Motor neuron (in vitro differentiated cells): ENCODE measurements at places on chromosomes 1 and 21.
A peak's percentile ranks its signal among the peaks of the same experiment; 100 is the strongest.

GRCh38 chr1:206477110-206477509 is 6.8 kb downstream of the IKBKE start:
- no peak for ATAC-seq

DNA sequence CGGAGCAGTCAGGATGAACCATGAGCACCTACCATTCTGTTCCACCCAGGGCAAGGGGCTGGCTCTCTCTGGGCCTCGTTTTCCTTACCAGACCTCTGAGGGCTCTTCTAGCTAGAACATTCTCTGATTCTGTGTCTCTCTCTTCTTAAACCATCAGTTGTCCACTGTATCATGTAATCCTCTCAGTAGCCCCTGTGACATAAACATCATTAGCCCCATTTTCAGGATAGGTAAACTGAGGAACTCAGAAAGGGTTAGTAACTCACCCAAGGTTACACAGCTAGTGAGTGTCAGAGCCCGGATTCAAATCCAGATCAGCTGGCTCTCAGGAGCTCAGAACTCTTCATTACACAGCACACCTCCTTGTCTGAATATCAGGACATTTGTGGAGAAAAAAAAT is 22.8 kb downstream of the IGSF21 start:
- ATAC-seq: no peak

GRCh38 chr21:29074007-29074376 is 544 bp upstream of the CCT8 start:
- ATAC-seq: peak; percentile 58

DNA sequence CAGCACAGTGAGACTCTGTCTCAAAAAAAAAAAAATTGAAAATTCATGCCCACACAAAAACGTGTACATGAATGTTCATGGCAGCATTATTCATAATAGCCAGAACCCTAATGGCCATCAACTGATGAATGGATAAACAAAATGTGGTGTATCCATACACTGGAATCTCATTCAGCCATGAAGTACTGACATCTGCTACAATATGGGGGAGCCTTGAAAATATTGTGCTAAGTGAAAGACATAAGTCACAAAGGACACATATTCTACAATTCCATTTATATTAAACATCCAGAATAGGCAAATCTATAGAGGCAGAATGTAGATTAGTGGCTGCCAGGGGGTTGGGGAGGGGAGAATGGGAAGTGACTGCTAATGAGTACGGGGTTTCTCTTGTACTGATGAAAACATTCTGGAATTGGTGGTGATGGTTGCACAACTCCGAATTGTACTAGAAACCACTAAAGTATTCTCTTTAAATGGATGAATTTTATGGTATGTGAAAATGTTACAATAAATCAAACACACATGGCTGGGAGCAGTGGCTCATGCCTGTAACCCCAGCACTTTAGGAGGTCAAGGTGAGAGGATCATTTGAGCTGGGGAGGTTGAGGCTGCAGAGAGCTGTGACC is 33.0 kb upstream of the KCNN3 start:
- no peak for ATAC-seq

- ATAC-seq: no peak
Observed at GRCh38 chr1:63325279-63325985, 3.1 kb downstream of the FOXD3 start.

GRCh38 chr1:6367381-6368012 is 26.1 kb downstream of the ACOT7 start:
- peak; percentile 45 for ATAC-seq

DNA sequence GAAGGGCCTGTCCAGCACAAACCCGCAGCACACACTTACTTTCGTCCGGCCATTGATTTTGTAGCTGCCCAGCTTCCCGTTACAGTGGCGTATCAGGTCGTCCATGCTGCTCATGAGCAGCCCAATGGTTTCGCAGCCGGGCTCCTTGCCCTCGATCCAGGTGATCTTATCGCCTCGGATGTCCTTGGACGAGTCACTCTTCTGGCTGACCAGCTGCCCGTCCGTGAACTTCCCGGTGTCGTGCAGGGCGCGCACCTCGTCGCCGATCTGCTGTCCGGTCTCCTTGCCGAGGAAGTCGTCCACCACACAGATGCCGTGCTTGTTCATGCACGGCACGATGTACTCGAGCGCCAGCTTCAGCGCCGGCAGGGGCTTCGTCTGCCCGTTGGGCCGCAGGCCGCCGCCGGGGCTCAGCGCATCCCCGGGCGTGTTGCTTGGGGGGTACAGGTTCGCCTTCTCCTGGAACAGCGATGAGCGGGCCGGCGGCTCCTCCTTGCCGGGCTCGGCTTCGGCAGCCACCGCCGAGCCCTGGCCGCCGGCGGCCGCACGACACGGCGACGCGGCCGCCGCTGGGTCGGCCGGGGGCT is 1.0 kb downstream of the EGLN1 start:
- peak; percentile 3 for ATAC-seq

DNA sequence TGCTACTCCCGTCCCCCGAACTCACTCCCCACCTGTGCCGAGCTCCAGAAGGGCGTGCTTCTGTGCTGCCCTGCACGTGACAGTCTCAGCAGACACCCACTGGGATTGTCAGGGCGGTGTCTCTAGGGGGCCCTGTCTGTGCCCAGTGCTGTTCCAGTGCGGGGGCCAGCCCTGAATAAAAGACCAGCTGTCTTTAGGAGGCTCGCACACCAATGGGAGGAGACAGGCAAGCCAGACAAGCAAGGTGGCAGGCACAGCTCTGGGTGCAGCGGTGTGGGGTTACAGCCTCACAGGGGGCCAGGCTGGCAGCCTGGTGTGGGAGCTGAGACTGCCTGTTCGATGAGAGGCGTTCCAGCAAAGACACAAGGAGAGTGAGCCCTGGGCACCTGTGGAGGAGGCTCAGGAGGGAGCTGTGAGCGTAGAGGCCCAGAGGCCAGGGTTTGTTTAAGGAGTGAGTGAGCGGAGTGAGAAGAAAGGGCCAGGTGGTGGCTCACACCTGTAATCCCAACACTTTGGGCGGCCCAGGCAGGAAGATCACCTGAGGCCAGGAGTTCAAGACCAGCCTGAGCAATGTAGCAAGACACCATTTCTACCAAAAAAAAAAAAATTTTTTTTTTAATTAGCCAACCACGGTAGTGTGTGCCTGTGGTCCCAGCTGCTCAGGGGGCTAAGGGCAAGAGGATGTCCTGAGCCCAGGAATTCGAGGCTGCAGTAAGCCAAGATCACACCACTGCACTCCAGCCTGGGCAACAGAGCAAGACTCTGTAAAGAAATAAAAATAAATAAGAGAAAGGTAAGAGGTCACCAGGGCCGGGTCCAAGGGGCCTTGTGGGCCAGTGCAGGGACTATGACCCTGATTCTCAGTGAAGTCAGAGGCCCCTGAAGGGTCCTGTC is 48.2 kb upstream of the ARHGEF16 start:
- ATAC-seq: peak; percentile 38

DNA sequence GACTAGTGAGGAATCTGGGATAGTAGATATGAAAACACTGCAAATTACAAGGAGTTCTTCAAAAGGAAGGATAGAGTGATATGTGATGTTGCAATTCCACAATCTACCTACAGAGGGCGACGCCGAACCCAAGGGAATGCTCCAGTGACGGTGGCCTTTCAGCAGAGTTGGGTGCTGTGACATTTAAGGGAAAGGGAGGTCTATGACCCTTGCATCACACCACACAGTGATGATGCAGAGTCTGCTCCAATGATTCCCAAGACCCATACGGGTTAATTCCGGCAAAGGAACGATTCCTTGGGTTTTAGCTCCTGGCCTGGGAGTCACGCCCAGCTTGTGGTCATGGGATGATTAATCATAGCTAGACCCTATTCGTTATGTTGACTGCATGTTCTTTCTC is 123.0 kb upstream of the IGSF21 start:
- ATAC-seq: peak; percentile 30

- ATAC-seq: no peak
Observed at GRCh38 chr1:194723067-194723466, 1536.7 kb upstream of the B3GALT2 start.

GRCh38 chr21:29080454-29080941 is 7.0 kb upstream of the CCT8 start:
- ATAC-seq: no peak

- ATAC-seq: no peak
Observed at GRCh38 chr1:183876309-183876708, 71.4 kb downstream of the RGL1 start.

DNA sequence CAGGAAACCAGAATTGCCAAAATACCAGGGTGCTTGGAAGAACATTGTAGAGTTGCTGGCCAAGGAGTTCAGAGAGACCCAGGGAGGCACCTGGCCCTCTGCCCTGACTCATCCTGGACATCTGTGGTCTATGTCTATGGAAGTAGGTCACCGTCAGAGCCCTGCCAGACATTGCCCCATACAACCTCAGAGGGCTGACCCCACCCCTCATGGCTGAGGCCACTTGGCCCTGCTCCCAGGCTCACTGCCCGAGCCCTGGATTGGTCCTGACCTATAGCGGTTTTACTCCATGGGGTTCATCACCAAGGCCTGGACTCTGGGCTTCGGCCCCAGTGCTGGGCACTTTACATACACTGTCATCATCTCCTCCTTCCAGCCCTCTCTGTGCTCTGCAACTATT is 233.1 kb downstream of the PTPRU start:
- no peak for ATAC-seq

GRCh38 chr1:165344198-165344597 is 12.3 kb downstream of the LMX1A start:
- no peak for ATAC-seq

DNA sequence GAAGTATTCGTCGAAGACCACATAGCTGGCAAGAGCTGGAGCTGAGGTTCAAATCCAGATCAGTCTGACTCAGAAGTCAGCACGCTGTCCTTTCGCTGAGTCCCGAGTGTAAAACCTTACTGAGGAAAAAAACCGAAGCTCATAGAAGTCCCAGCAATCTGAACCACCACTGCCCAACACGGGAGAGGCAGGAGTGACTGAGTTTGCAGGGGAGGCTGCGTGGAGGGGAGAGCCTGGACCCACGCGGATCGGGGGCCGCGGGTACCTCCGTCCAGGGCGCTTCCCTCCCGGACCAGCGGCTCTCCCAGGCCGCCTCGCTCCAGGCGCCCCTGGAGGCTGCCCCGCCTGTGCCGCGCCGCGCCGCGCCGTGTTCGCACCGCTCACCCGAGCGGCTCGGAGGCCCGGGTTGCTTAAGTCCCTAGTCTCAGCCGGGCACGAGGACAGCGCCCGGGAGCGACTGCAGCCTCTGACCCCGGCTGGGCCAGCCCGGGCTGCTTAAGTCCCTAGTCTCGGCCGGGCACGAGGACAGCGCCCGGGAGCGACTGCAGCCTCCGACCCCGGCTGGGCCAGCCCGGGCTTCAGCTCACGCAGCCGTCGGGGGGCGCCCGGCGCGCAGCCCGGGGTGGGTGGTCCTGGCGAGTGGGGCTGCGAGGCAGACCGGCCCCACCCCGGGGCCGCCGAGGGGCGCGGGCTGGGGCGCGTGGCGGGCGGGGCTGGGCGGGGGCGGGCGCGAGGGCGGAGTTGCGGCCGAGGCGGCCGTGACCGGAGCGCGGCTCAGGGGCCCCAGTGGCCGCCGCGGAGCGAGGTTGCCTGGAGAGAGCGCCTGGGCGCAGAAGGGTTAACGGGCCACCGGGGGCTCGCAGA is at the start of gene ADAMTSL4:
Gene ADAMTSL4, plus strand, starts transcription at position 777 of the 864 bp plus-strand sequence. CDS start 2,881 bp downstream, outside the sequence.
- ATAC-seq: peak; percentile 83

GRCh38 chr1:244413736-244414135 is 38.0 kb downstream of the ADSS2 start:
- ATAC-seq: no peak

DNA sequence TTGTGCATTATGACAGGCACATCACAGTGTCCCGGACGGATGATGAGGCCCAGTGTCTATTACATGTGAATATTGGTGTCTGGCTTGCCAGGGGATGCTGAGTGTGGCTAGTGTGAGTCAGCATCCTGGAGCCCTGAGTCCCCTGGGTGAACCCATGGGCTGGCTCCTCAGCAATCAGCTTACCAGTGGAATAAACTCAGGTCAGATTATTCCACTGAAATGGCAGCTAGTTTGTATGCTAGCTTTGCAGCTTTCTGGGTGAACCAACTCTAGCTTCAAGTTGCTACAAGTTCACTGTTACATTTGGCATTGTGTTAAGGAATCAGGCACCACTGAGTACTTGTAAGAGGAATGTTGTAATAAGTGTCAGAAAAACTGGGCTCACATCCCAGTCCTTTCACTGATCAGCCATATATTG is 23.9 kb upstream of the RPTN start:
- no peak for ATAC-seq

DNA sequence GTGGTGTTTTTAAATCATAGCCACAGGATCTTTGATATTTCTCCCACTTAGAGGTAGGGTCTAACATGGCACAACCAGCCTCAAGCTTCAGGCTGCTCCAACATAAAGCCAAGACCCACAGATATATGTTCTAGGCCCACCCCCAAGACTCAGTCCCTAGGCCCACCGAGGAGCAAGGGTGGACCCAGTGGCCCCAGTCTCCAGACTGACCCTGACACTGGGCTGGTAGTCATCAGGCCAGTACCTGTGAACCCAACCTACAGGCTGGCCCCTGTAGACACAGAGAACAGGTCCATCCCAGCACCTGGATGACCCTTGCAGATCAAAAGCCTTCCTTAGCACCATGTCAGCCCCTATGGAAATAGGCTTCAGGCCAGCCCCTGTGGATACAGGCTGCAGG is 60.5 kb downstream of the NEGR1 start:
- no peak for ATAC-seq

- peak; percentile 66 for ATAC-seq
Observed at GRCh38 chr1:209850342-209850979, 22.7 kb downstream of the UTP25 start.

DNA sequence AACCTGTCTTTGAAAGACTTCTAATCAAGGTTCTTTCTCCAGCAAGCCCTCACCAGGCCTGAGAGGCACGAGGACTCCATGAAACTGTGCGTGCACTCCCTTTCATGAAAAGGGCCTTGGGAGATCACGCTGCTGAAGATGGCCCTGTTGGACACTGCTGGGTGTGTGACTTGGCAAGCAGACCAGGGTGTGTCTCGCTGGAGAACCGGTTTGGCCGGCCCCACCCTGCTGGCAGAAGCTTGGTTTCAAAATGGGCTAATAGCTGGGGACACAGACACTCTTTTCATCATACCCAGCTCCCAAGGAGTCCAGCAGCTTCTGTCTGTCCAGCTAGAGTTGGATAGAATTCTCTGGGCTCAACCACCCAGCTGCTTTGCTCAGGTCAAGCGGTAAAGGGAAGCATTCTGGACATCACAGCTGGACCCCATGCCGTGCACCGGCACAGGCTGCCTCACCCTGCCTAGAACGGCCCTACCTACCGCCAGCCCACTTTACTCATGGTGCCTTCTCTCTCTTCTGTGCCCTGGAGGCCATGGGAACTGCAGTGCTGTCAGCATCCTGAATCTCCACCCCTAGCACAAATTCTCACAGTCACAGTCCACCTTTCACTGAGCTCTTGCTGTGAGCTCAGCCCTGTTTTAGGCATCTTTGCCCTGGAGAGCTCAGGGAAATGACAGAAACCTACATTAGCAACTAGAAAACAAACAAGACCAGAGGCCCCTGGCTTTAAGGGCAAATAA is 24.6 kb downstream of the PKP1 start:
- ATAC-seq: no peak
